Stimulated activated CD8-positive, alpha-beta memory T cell treated with anti-CD3 and anti-CD28 coated beads, Interleukin-2, amount 100 ng/mL, for 1 hour (primary cell): ENCODE measurements at places on chromosomes 2 and 18.

- no peak for DNase-seq
These were observed 89.6 kb downstream of the MCFD2 start for GRCh38 chr2:46825939-46826568.

DNA sequence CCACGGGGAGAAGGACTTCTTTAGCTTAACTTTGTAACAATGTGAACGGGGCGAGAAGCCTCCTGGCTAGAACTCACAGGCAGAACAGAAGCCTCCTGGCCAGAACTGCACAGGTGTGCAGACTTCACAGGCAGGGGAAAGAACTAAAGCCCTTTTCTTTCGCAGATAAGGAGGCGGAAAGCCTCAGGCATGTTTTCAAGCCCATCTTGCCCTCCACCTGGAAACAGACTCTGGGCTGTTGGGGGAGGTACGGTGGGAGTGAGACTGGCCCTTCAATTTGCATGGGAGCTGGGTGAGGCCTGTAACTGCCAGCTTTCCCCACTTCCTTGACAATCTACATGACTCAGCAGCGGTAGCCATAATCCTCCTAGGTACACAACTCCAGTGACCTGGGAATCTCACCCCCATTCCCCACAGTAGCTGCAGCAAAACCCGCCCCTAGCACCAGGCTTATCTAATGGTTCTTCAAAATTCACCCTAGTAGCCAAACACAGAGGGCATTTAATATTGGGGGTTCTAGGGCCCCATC lies 22.9 kb upstream of the ABCA12 start:
- DNase-seq: no peak

- no peak for DNase-seq
These were observed 30.3 kb upstream of the AFTPH start for GRCh38 chr2:64493788-64494187.

DNA sequence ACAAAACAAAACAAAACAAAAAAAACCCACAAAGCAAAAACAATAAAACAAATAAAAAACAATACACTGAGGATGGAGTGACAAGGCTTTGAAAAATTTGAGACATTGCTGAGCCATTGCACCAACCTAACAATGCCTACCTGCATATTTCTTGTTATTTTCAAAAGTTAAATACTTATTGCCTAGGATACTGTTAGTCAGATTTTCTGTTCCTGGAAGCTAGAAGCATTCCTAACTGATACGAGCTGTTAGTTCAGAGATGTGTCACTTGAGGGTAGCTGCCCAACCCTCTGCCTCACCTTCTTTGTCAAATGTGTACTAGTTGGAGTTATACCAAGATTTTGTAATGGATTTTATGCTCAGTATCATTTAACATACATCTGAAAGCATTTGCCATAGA lies 187.2 kb downstream of the TXNL1 start:
- DNase-seq: no peak

DNA sequence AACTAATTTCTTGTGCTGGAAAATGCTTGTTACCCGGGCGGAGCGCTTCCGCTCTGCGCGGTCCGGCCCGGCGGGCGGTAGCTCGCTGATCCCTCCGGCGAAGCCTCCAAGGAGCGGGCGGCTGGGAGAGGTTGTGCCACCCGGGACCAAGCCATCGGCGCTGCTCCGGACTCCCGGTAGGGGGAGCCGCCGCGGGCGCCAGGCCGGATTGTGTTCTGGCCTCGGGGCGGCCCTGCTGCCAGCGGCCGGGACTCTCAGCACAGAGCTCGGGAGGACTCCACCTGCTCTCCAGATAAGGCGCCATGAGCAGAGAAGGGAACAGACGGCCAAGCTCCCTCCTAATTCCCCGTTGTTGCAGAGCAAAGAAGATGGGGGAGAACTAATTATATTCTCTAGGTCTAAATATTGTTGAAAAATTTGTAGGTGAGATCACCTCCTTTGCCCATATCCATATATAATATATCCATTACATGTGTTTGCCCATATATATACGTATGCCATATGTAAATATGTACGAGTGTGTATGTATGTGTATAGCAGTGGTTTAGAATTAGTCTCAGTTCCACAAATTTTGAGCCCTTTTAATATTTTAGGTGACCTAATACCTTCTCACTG lies 13.8 kb upstream of the SATB2 start:
- DNase-seq: no peak

GRCh38 chr2:63049970-63050333 lies 678 bp upstream of the OTX1 start:
- no peak for DNase-seq

DNA sequence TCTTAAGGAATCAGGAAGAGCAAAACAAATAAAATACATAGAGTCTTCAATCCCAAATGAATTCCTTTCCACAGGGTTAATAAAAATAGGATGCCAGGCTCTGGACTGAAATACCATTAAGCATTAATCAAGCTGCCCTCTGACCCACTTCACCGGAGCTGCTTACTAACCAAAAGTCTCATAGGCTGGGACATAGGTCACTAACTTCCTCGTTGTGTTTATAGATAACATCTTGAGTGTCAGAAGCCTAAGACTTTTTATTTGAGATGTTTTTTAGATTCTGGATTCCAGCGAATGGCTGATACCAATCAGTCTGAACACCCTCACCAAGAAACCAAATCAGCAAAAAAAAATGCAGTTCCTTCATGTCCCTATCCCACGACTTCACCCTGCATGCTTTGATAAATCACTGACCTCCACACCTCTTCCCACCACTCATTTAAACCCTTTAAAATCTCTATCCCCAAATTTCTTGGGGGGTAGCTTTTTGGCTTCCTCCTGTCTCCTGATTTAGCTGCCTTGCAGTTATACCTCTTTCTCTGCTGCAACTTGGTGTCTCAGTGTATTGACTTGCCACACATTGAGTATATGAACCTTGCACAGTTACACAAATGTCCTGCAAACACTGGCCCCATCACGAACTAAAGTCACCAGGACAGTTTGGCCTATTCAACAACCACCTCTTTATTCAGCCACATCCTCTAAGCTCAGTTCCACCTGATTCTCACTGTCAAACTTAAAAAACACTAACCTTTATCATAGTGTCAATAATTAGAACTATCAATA lies 399.3 kb downstream of the METTL4 start:
- no peak for DNase-seq

GRCh38 chr18:303011-303410 lies 35.2 kb upstream of the THOC1 start:
- no peak for DNase-seq

GRCh38 chr2:625415-626333 lies 51.5 kb downstream of the TMEM18 start:
- no peak for DNase-seq

DNA sequence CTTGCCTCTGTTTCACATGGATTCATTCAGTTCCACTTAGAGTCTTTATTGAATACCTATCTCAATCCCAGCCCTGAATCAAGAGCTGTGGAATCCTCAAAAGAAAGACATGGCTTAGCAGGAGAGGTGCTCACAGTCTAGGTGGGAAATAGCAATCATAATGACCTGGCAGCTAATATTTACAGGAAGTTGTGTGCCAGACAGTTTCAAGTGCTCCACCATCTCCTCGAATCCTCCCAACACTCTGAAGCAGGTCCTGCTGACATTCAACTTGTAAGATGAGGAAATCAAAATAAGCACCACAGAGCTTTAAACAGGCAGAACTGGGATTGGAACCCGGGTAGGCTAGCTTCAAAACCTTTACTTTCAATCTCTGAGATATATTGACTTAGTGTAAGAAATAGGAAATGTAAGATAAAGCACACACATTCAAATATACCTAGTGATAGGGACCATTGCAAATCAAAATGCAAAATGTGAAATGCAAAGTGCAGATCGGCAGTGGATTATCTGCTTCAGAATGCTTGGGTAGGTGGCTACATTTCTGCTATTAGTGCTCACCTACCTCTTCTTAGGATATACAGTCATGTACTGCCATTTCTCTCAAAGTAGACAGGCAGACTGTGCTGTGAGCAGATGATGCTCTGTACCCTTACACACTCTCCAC lies 182.0 kb downstream of the PRKCE start:
- no peak for DNase-seq

GRCh38 chr18:49858309-49859020 lies 45.1 kb upstream of the ACAA2 start:
- peak; percentile 24 for DNase-seq

- DNase-seq: no peak
These were observed 84.3 kb downstream of the COPS8 start for GRCh38 chr2:237170020-237170419.

- no peak for DNase-seq
These were observed 66.6 kb downstream of the ZFP36L2 start for GRCh38 chr2:43159797-43160196.

GRCh38 chr2:10867692-10868420 lies 43.9 kb upstream of the KCNF1 start:
- no peak for DNase-seq

GRCh38 chr2:217535957-217536708 lies 466.7 kb downstream of the TNS1 start:
- DNase-seq: no peak

DNA sequence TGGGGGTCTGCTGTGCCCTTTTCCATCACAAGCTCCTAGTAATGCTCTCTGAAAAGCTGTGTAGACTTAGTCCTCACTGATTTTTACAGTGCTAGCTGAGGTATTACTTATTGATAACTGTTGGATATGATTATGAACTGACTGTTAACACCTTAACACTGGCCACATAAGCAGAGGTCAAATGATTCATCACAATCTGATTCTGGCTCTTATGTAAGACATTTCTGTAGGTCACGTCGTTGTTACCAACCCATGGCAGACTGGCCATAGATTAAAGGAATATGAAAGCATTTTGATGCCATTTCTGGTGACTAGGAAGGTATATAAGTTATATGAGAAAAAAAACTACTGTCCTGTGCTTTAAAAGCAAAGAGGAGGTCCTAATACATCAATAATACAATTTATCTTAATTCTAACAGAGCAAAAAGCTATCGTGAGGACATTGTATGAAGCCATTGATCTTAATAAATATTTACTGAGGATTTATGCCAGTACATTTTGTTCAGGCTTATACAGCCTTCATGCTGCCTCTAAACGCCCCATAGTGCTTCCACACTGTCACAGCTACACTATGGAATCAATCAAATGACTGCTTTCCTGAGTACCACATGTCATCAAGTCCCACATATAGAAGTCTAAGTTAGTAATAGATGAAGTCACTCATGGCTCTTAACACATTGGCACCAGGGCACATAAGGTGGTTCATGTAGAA lies 6.9 kb upstream of the RND3 start:
- DNase-seq: no peak

- no peak for DNase-seq
These were observed 53.0 kb downstream of the ICOS start for GRCh38 chr2:203989521-203989920.

- DNase-seq: no peak
These were observed 268.5 kb upstream of the ZSWIM2 start for GRCh38 chr2:187117483-187117882.

- no peak for DNase-seq
These were observed 350.2 kb downstream of the FBXO15 start for GRCh38 chr18:73797419-73797818.

DNA sequence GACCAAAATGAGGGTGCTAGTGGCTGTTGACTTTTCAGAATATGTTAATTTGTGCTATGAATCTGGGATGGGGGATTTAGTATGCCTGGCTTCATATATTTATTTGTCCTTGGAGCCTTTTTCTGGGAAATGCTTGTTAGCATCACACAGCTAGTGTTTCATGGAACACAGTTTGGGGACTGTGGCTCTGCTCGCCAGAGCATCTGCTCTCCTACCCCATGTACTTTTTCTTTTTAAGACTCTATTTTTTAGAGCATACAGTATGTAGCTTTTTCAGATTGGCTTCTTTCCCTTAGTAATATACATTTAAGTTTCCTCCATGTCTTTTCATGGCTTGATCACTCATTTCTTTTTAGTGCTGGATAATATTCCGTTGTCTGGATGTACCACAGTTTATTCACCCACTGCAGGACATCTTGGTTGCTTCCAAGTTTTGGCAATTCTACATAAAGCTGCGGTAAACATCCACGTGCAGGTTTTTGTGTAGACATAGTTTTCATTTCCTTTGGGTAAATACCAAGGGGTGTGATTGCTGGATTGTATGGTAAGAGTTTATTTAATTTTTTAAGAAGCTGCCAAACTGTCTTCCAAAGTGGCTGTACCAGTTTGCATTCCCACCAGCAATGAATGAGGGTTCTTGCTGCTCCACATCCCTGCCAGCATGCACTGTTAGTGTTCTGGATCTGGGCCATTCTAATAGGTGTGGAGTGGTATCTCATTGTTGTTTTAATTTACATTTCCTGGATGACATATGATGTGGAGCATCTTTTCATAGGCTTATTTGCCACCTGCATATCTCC lies 44.1 kb downstream of the EFR3B start:
- DNase-seq: no peak

- DNase-seq: no peak
These were observed 49.2 kb downstream of the DIPK1C start for GRCh38 chr18:74407888-74408287.

DNA sequence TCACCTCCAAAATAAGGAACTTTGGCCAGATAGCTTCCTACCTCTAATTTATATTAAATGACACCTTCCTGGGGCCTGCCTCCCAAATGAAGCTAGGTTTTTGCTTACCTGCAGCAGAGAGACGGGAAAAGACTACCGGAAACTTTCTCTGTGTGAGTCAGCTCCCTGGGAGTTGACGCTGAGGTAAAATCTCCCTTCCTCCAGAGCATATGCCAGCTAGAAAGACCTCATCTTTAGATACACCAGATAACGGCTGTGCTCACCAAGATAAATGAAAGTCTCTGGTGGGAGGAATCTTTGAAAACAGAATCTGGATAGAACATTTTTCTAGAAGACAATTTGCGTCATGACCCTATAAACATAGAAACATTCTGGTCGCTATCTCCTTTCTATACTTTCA lies 99.7 kb upstream of the RFX8 start:
- DNase-seq: no peak

GRCh38 chr2:239370403-239370802 lies 30.4 kb downstream of the HDAC4 start:
- no peak for DNase-seq

DNA sequence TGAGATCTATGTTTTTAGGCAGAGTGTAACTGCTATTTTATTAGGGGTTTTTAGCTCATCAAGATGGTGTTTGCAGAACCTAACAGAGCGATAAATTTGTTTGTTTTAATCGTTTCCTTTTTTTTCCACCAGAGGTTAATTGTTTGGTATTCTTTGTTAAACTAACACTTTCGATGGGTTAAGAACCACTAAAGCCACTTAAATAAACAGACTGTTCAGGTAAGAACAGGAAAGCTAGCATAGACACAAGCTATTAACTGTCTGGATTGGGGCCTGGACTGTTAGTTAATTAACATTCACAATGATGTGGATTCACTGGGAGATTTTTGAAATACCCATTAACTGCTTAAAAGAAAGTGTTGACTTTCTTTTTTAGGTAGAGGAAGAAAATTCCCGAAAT lies 209.0 kb upstream of the COPS8 start:
- no peak for DNase-seq

- no peak for DNase-seq
These were observed 163.4 kb downstream of the MYCN start for GRCh38 chr2:16103614-16104314.

DNA sequence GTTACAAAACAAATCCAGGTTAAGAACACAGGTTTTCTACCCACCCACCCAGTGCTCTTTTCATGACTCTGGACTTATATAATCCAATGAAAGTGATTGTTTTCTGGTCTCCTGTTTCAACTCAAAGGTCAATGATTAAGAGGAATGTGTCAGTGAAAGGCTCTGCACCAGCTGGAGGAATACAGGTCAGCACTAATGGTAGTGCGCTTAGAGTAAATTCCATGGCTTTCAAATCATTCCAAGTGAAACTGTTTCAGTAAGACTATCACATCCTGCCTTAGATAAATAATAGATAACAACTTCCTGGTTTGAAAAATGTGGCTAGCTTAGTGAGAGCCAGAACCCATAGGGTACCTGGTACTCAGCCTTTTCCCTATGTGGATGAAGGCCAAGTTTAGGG lies 47.8 kb downstream of the SLC9A4 start:
- DNase-seq: no peak

GRCh38 chr2:225472161-225472560 lies 72.7 kb downstream of the NYAP2 start:
- DNase-seq: no peak
